T-helper 17 cell (primary cell): ENCODE measurements at places on chromosomes 16 and 17. TPM values are rescaled to one million over a fixed set of nuclear protein-coding genes. Genes with fewer than 3 reads are reported as not detected.

TBC1D3I gene
- 0.67 TPM for total RNA-seq

DNA sequence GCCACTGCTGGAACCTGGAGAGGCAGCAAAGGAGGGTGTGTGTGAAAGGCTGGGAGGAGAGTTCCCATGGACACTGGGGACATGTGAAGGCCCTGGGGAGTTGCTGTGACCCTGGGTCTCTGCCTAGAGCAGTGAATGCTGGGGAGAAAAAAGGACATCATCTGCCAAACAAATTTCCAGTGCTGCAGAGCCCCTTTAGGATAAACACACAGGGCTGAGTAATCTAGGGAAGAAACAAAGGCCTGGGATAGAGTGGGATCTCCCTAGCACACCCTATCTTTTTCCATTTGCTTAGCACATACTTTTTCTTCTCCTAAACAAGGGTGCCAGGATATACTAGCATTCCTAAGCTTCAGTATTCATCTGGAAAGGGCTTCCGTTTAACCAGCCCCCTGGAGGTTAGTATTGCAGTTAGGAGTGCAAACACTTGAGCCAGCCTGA lies 3.3 kb upstream of the HIGD1B start:
- H3K4me1 ChIP-seq = peaks cover 4% of the 10 kb centered on the region
- no peaks in the 10 kb centered on the region for H3K27me3 ChIP-seq
- DNase-seq = no peak
- no peak overlapping the region for H3K4me3 ChIP-seq
- H3K27ac ChIP-seq = no peak overlapping the region
- H3K36me3 ChIP-seq = no peaks in the 10 kb centered on the region

GRCh38 chr16:26642047-26642664 lies 424.6 kb upstream of the C16orf82 start:
- H3K4me3 ChIP-seq = no peak overlapping the region
- no peak for DNase-seq
- H3K36me3 ChIP-seq = no peaks in the 10 kb centered on the region
- H3K4me1 ChIP-seq = peaks cover 4% of the 10 kb centered on the region
- peaks cover 7% of the 10 kb centered on the region for H3K27me3 ChIP-seq

DNA sequence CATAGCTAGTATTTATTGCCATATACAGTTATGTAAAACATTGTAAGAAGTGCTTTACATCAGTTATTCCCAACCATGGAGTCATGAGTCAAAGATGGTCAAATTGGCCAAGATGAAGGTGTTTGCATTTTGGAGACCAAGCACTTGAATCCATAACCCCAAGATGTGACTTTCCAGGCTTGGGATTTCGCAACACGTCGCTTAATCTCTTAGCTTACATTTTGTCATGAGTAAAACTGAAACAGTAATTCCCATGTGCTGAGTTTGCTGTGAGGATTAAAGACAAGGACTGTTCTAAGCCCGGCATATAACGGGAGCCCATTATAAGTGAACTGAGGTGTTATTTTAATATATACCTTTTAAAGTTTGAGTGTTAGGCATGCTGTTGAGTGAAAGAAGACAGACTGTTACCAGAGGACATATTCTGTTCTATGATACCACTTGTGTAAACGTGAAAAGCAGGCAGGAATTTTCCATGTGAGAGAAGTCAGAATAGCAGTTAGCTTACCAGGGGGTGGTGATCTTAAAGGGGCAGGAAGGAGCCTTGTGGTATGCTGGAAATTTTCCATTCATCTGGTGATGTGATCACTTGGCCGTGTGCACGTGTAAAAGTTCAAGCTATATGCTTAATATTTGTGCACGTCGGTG lies 484.9 kb downstream of the WWOX start:
- H3K4me1 ChIP-seq = no peaks in the 10 kb centered on the region

- H3K27ac ChIP-seq = peak overlapping the region; percentile 94
- peaks cover 5% of the 10 kb centered on the region for H3K36me3 ChIP-seq
- H3K27me3 ChIP-seq = no peaks in the 10 kb centered on the region
- no peak for DNase-seq
- peaks cover 54% of the 10 kb centered on the region for H3K4me1 ChIP-seq
Measured at GRCh38 chr17:40338941-40339649, 25.4 kb downstream of the GJD3 start.
